ENCODE measurements at places on chromosomes 7 and 10.

DNA sequence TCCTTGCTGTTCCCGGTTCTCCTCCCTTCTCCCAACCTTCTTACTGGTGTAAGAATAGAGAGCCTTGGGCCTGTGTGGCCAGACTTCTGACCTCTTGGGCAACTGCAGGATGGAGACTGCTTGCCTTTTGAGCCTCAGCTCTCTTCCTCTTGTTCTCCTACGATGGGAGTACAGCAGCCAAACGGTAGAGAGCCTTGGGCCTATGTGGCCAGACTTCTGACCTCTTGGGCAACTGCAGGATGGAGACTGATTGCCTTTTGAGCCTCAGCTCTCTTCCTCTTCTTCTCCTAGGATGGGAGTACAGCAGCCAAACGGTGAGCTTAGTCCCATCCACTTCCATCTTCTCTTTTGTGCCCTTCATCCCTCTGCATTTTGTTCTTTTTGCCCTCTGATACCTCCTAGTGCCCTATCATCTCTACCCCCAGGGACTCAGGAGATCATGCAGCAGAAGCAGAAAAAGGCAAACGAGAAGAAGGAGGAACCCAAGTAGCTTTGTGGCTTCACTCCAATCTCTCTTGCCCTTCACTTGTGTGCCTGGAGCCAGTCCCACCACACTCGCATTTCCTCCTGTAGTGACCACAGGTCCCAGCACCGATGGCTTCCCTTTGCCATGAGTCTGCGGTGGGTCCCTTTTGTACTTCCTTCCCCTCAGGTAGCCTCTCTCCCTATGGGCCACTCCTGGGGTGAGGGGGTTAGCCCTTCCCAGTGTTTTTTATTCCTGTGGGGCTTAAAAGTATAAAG is 15.3 kb downstream of the SLC25A13 start:
- DNase-seq: no peak

GRCh38 chr7:141950806-141951205 is 4.0 kb upstream of the CLEC5A start:
- no peak for DNase-seq

- DNase-seq: peak; percentile 51
Observed at GRCh38 chr10:60099998-60100747, 193.8 kb upstream of the CCDC6 start.

DNA sequence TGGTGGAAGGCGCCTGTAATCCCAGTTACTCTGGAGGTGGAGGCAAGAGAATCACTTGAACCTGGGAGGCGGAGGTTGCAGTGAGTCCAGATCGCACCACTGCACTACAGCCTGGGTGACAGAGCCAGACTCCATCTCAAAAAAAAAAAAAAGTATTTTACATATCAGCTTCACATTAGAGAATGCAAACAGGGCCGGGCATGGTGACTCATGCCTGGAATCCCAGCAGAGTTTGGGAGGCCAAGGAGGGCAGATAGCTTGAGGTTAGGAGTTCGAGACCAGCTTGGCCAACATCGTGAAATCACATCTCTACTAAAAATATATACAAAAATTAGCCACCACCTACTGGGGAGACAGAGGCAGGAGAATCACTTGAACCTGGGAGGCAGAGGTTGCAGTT is 31.6 kb downstream of the USP54 start:
- DNase-seq: no peak

- DNase-seq: no peak
Observed at GRCh38 chr10:100043344-100043743, 33.6 kb upstream of the DNMBP start.

- DNase-seq: no peak
Observed at GRCh38 chr7:30985756-30986155, 22.0 kb downstream of the GHRHR start.

DNA sequence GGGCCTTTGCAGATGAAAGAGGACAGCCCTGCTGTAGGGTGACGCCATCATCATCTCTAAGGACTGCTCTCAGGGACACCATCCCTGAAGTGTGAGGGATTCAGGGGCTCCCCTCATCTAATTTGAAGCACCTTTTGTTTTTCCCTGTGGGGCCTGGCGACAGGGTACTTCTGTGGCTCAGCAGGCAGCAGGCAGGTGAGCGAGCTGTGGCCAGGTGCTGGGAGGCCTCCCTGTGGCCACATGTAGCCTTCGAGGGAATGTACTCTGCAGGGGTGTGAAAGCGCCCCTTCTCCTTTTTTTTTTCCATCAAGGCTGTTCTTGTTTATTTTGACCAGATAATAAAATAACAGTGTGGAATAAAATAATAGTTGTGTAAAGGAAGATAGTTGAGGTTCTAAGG is 118.2 kb upstream of the DPP6 start:
- no peak for DNase-seq

DNA sequence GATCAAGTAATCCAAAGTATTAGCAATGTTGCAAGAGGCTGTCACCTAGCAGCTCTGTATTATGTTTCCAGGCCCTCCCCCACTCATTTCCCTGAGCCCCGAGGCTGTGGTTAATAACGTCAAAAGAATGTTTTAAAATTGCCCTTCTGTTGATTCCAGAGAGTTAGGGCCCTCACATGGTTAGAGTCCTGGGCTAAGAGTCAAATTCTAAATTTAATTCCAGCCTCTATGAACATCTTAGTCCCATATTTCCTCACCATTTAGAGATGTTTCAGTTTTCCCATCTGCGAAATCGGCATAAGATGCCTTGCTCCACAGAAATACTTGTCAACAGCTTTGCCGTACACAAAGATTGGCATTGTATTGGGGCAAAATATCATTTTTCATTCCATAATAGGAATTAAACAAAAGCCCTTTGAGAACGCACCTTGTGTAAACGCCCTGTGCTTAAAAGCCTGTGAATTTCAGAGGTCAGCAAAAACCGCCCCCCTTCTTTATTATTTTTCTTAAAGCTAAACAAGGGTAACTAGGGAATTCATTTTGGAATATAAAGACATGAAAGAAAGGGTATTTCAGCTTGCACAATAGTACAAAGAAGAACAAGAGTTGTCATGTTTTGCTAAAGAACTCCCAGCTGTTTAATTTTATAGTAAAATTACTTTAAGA is 135.8 kb downstream of the ARID5B start:
- no peak for DNase-seq

DNA sequence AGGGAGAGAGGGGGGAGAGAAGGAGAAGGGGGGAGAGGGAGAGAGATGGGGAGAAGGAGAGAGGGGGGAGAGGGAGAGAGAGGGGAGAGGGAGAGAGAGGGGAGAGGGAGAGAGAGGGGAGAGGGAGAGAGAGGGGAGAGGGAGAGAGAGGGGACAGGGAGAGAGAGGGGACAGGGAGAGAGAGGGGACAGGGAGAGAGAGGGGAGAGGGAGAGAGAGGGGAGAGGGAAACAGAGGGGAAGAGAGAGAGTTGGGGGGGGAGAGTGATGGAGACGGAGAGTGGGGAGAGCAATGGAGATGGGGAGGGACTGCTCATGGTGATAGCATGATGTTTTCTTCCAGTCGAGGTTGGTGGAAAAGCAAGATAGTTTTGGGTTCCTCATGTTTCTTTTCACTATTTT is 172.4 kb downstream of the DNAJB6 start:
- DNase-seq: no peak

DNA sequence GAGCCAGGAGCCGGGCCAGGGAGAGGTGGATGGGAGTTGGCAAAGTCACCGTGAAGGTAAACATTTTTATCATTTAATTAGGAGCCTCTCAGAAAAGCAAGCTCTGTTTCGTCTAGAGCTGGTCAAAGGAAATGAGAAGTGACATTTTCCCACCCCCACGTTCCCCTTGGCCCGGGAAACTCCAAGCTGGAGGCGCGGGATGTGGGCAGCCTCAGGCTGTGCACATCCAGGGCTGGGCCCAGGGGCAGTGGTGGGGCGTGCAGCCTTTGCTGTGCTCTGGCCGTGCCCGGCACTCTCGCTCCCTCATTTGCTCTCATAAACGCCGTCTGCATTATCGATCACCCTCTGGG is 135.6 kb upstream of the RET start:
- no peak for DNase-seq

- DNase-seq: no peak
Observed at GRCh38 chr7:44177570-44178131, 11.6 kb downstream of the GCK start.

DNA sequence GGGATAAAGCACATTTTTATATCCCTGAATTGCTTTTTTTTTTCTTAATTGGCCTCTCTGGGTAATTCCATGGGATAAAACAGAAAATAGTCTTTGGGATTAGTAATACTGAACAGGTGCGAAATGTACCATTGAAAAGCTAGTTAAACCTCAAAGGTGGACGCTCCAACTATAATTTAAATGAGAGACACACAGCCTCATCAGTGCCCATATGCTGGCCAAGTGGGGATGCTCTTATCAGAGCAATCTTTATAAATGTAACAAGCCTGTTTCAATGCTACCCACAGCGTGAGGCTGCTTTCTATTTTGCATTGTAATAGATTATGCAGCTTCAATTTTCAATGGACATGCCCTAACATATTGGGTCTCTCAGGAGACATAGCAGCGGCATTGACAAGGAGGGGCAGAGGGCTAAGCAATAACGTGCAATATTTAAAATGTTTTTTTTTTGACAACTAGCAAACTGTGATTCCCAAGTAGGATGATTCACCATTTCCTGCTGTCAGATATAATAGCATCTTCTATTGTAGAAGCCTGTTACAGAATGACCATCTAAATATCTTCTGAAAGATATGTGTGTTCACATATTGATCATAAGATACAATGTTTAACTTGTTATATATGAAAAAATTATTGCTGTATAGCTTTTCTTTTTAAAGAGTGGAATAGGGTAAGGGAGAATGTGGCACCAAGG is 91.3 kb upstream of the BET1 start:
- no peak for DNase-seq

- DNase-seq: no peak
Observed at GRCh38 chr10:44132361-44133289, 252.3 kb downstream of the CXCL12 start.

- peak; percentile 23 for DNase-seq
Observed at GRCh38 chr10:46227936-46228562, 58.7 kb upstream of the ANTXRL start.

DNA sequence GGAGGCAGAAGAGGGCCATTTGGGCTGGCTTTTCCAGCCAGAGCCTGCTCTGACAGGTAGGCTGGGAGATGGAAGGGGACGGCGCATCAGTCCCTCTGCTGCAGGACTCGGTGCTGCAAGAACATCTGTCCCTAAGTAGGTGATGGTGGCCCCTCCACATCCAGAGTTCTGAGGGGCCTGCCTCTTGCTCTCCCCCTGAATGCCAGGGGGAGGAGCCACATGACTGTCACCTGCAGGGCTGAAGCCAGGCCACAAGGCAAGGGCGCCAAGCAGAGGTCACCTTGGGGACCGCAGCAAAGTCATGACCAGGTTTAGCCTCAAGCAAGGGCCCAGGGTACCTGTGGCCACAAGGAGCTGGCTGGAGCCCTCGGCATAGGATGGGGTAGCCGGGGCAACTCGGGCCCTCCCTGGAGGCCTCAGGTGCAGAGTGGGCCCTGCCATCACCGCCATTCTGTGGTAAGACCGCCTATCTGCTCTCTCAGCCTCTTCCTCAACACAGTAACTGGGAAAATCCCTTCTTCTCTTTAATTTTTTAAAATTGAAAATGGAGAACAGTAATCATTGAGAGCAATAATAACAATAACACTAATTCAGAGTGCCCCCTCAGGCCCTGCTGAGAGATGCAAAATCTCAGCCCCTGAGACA is 99.3 kb downstream of the FAM53B start:
- no peak for DNase-seq

DNA sequence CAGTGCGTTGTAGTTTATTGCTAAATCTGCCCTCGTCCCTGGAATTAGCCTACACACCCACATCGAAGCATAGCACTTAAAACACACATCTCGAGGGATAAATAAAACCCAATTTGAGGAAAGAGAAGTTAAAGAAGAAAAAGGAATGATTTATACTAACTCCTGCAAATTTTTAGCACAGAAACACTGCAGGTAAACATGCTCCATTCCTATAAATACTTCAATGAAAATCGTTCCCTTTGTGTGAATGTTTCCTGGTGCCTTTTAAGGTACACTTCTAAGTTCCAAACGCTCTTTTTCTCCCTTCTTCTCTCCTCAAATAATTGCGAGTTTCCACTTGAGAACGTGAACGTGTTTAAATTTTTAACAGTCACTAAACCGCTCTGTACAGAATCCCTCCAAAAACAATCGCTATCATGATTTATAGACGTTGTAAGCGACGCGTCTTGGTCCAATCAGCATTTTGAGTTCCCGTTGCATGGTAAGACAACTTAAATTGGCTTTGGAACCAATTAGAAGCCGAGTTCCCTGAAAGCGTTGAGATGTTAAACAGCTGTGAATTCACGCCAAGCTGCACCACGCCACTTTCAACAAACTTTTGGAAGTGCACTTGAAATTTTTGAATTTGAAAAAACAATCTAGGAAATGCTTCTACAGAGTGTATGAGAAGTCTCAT is 12.5 kb upstream of the EBLN1 start:
- peak; percentile 34 for DNase-seq

DNA sequence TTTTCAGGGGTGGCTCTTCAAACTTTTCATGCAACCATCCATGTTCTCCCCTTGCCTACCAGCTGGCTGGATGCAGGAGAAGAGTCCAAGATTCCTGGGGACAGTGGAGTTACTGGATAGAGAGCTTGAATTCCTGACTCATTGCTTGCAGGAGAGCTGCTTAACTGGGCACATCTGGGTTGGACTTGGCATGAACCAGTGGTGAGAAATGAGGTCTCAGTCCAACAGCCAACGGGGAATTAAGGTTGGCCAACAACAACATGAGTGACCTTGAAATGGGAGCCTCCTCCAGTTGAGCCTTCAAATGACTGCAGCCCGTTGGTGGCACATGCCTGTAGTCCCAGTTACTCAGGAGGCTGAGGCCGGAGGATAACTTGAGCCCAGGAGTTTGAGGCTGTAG is 58.1 kb upstream of the OPN4 start:
- DNase-seq: no peak

GRCh38 chr7:45188736-45189135 is 31.1 kb downstream of the RAMP3 start:
- no peak for DNase-seq

DNA sequence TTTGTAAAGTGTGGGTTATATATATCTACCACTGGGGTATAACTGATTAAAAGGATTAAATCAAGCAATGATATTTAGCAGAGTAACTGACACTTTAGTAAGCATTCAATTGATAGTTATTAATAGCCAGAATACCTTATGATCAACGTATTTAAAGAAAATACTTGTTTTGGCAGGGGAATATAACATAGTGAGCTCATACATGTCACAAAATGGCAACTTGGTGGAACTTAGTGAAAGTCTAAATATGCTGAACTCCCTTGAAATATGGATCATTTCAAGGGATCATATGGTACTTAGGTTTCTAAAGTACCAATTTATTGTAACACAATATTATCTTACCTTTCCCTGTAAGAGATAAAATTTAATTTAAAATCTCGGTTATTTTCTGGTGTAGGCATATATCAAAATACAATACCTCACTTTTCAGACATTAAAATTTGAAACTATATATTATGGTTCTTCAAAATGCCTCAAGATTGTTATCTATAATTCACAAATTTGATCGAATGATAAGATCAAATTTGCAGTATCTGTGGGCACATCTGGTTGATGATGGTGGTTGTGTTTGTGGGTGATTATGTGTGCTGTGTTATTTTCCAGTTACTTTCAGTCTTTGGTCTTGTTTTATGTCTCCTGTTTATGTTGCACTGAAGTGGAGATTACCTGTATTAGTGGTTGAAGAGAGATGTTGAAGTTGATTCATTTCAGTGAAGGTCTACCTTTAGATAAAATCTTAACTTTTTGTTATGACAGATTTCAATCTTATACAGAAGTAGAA is 5.2 kb downstream of the ARL4A start:
- DNase-seq: no peak

- DNase-seq: no peak
Observed at GRCh38 chr10:94370501-94370900, 7.8 kb upstream of the NOC3L start.
